Astrocyte (in vitro differentiated cells and primary cell): ENCODE measurements at places on chromosomes 2 and 18.

DNA sequence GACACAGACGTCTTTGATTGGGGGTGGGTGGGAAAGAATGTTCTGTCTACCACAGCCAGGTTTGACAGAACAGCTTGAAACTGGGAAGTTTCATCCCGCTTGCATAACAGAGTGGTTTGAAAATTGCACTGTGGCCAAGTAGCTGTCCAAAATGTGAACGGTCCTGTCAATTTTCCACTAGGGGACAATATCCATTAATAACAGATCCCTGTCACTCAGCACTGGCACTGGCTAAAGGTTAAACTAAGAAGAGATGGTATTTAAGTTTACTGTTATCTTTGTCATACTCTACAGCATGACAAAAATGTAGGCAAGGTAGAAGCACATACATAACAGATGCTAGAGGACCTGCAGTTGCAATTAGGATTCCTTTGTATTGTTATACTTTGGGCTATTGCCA is 55.6 kb upstream of the ACMSD start:
- DNase-seq, result no peak

GRCh38 chr2:191202881-191203397 is 42.3 kb upstream of the MYO1B start:
- peak; percentile 58 for DNase-seq

- no peak for DNase-seq
Measured at GRCh38 chr2:53460937-53461336, 306.7 kb upstream of the CHAC2 start.

- peak; percentile 83 for DNase-seq
Measured at GRCh38 chr2:36357847-36358659, 2.5 kb downstream of the CRIM1 start.

DNA sequence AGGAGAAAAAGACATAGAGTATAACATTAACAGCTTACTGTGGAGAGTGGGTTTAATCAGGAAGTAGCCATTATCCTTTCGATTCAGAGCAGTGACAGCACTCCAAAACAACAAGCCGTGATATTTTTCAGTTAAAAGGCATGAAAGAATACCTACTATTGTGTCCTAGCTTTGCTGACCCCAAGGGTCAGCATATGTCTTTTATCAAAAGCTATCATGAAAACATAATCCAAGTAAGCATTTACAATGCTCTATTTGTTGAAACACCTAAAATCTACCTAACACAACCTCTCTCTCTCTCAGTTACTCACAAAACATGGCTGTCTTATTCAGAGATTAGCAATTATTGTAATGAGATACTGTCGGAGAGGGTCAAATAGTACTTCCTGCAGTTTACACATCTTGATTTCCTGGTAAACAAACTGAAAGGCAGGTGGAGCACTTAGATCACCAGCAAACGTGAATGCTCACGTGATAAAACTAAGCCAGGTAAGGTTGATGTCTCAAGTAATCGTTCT is 100.0 kb downstream of the BAZ2B start:
- peak; percentile 39 for DNase-seq

- DNase-seq, result no peak
Measured at GRCh38 chr2:75716406-75716805, 5.7 kb upstream of the GCFC2 start.

- DNase-seq, result peak; percentile 52
Measured at GRCh38 chr2:55966401-55967118, 43.0 kb upstream of the EFEMP1 start.

DNA sequence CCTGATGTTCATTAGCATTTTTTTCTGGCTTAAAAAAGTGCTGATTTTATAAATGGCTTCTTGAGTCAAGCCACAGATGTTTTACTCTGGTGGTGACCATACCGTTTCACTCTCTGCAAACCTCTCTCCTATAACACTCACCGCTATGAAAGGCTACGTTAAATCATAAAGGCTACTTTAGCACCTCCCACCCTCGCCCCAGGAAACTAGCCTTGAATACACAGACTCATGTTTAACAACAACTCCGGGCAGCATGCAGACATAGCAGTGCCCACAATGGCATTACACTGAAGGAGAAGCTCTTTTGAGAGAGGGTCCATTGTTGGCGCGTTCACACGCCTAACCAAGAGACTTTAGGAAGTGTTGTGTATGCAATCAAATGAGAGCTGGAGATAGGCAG is 5.6 kb downstream of the MYT1L start:
- DNase-seq, result no peak

DNA sequence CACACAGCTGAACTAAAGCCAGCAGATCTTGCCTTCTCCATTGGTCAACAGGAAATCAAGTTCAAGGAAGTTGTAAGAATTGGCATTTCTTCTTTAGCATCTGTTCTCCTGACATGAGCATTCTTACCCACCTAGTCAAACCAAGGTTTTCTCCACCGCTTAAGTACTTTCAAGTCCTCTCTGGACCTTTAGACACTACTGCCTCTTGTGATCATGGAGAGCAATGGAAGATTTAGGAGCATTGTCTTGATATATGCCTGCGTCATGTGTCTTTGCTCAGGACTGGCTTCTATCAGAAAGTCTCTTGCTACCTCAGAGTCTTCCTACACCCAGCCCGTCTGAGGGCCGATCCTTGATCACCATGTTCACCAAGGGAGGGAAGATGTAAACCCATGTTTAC is 262.2 kb downstream of the PHLPP1 start:
- DNase-seq, result no peak

GRCh38 chr2:37506407-37507050 is 162.1 kb downstream of the QPCT start:
- DNase-seq, result peak; percentile 35

GRCh38 chr2:9617749-9618148 is 13.0 kb downstream of the YWHAQ start:
- no peak for DNase-seq

GRCh38 chr2:55419233-55419678 is 400 bp downstream of the CCDC88A start:
- DNase-seq, result peak; percentile 27

DNA sequence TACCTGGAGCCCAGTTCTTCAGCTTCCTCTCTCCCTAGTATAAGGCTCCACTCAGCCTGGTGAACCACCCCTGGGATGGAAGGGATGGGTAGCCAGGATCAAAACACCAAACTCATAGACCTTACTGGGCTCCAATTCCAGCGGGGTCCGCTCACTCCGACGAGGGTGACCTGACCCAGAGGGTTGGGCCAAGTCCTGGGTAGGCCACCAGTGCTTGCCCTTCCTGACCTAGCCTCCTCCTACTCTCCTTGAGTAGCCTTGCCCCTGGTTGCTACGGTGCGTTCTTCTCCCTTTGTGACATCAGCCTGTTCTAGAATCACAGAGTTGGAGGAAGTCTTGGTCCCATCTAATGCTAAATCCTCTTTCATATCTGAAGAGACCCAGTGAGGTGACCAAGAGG is 537 bp upstream of the STAT4 start:
- DNase-seq, result no peak

DNA sequence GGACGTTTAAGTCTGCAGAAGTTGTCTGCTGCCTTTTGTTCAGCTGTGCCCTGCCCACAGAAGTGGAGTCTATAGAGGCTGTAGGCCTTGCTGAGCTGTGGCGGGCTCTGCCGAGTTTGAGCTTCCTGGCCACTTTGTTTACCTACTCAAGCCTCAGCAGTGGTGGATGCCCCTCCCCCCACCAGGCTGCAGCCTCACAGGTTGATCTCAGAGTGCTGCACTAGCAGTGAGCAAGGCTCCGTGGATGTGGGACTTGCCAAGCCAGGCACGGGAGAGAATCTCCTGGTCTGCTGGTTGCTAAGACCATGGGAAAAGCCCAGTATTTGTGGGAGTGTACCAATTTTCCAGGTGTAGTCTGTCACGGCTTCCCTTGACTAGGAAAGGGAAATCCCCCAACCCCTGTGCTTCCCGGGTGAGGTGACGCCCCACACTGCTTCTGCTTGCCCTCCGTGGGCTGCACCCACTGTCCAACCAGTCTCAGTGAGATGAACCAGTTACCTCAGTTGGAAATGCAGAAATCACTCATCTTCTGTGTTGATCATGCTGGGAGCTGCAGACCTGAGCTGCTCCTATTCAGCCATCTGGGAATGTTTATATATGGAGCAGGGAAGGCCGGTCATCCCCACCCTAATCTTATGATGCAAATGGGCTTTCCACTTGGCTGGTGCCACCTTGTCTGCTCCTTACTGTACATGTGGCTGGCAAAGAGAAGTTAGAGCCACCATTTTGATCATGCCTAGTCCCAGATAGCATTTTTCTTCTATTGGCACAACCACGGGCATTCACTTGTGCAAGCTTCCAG is 156.9 kb upstream of the ITGA6 start:
- DNase-seq, result no peak
